Skin of body (tissue), 3 donors: ENCODE measurements at places on chromosomes 7 and 10. TPM values are rescaled to one million over a fixed set of nuclear protein-coding genes. Genes with fewer than 3 reads are reported as not detected.

The MYO3A gene
- 2.3 TPM for total RNA-seq

GRCh38 chr7:92296880-92297445, 51.2 kb downstream of the ANKIB1 start:
- DNase-seq = no peak

DNA sequence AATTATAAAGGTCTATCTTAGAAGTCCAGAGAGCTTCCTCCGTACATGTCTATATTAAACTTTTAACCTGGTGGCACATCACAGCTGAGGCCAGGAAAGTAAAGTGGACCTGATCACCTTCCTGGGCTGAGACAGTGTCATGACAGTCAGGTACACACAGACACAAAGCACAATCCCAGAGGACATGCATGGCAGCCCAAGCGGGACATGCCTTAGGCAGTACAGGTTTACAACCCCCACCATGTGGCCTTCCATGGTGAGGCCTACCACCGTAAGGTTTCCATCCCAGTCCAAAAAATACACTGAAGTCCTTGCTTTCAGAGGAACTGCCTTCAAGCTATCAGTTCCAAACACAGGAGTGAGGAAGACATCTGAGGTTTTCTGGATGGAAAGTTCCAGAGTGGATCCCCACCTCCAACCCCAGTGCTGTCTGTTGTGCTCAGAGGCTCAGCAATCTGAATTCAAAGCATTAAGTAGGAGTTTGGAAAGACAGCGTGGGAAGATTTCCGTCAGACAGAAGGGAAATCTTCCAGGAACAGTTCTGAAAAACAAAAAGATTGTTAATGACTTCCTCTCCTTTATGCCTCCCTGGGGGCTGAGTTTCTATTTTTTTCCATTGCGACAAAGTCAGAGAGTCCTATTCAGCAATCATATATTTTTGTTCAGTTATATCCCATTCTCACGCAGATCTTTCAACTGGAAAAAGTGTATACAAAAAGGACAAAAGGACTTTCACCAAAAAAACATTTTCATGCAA, 20.1 kb downstream of the IFIT3 start:
- DNase-seq = peak; percentile 44

GRCh38 chr7:25807086-25807611, 344.8 kb upstream of the NFE2L3 start:
- no peak for DNase-seq

DNA sequence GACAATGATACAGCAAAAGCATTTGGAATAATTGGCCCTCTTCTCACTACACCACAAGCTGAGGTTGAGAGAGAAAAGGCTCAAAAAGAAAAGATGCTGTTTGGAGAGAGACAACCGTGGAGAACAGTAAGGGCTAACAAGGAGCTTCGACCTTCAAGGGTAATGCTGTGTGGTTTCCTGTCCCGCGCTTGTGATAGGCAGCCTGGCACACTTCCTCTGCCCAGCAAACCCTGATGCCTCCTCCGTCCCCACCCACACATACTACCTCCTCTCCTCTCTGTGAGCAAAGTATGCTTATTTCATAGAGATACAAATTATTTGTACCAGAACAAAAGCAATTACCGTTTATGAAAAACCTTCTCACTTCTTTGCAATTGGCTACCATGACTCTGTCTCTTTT, 755.4 kb downstream of the KCNMA1 start:
- no peak for DNase-seq

- DNase-seq = no peak
Measured at GRCh38 chr7:151585744-151586393, 66.2 kb upstream of the RHEB start.

The OR9A2 gene
- total RNA-seq = 0.20 TPM

- DNase-seq = no peak
Measured at GRCh38 chr7:50214126-50214670, 90.3 kb upstream of the IKZF1 start.

DNA sequence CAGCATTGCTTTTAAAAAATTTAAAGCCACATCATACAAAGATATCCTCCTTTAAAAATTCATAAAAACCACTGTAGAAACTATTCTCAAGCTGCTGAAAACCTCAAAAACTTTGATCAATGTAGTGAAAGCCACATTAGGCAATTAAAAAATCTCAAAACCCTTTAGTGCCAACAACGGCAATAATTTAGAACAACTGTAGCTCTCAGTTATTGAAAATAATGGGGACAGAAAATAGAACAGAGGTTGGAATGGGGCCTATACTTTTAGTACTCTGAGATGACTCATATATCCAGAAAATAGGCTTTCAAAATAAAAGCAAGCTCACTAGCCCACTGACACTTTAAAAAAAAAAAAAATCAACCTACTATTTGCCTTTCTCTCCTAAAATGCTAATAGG, 87.5 kb downstream of the GSAP start:
- DNase-seq = no peak

The ADGRA1 gene
- 0.10 TPM for total RNA-seq

DNA sequence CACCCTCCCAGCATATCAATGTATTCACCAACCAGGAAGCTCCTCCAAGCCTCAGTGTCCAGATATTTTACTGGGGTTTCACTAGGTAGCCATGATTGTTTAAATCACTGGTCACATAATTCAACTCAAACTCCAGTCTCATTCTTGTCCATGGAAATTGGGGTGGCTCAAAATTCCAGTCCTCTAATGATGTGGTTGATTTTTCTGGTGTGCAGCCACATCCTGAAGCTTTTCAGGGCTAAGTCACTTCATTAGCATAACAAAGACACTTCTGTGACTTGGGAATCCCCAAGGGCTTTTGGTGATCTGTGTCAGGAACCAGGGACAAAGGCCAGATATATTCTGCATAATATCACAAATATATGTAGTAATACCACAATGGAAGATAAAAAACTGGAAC, 786.9 kb upstream of the IGFBP3 start:
- DNase-seq = no peak

The SEMA3A gene
- 26.9 TPM for total RNA-seq

The CTAGE8 gene
- total RNA-seq = 5.3 TPM

The H2BK1 gene
- not detected for total RNA-seq

DNA sequence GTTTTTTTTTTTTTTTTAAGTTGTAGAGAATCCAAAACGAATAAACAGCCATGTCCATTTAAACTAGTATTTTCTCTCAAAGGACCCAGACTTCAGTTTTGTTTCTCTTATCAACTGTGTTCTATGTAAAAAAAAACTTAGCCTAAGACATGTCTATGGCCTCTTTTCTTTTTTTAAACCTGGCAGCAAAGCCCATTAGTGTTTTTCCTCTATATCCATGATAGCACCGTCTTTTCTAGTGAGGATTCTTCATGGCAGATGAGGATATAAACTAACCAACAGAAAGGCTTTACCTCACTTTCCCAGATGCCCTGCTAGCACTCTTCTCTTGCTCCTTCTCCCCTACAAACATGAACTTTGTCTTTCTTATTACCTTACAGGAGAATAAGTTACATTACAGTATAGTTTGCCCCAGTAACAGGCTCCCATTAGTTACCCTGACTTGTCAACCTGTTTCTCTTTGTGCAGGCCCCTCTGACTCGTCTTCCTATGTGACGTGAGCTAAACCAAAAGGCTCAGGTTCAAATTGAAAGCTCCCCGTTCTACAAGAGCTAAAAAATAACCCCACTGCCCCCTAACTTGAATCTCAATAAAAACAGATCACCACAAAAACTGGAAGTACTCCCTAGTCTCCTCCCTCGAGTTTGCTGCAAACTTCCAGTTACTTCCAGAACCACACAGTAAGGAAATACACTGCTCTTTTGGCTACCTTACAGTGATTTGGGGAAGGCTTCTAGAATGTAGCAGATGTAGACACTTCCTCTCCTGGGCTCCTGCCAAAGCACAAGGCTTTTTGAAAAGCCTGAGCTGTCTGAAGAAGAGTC, 20.1 kb downstream of the P4HA1 start:
- peak; percentile 84 for DNase-seq

The ACTR1A gene
- total RNA-seq = 49.9 TPM

GRCh38 chr7:916291-916941, 38.1 kb downstream of the ADAP1 start:
- no peak for DNase-seq

- no peak for DNase-seq
Measured at GRCh38 chr10:8279598-8279997, 225.1 kb downstream of the GATA3 start.

The NODAL gene
- not detected for total RNA-seq

- DNase-seq = no peak
Measured at GRCh38 chr7:151449990-151450389, 10.0 kb upstream of the CRYGN start.
